ELR (cell line): ENCODE measurements at places on chromosomes 11 and 22.

GRCh38 chr11:78312712-78313111 is 104.9 kb downstream of the GAB2 start:
- no peak for DNase-seq

GRCh38 chr11:19953909-19954308 is 206.4 kb downstream of the DBX1 start:
- DNase-seq: peak; percentile 84

DNA sequence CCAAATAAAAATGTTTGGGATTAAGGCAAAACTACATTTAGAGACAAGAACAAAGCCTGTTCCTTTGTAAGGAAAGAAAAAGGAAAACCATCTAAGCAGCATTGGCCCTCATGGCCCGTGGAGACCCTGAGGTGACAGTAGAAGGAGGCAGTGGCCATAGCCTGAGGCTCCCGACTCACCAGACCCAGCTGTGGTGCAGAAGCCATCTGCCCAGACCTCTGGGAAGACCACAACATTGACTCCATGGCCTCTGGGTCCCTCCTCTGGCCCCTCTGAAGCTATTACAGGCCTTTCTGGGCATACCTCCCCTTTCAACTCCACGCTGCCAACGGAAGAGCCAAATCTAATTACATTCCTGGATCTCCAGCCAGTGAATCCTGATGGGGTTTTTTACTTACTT is 6.4 kb downstream of the PRAME start:
- no peak for DNase-seq

- peak; percentile 20 for DNase-seq
Measured at GRCh38 chr11:59208956-59209355, 3.8 kb downstream of the MPEG1 start.

- peak; percentile 81 for DNase-seq
Measured at GRCh38 chr22:17830043-17830961, 56.0 kb upstream of the BID start.

GRCh38 chr11:38814670-38815069 is 2216.6 kb upstream of the RAG2 start:
- peak; percentile 78 for DNase-seq

DNA sequence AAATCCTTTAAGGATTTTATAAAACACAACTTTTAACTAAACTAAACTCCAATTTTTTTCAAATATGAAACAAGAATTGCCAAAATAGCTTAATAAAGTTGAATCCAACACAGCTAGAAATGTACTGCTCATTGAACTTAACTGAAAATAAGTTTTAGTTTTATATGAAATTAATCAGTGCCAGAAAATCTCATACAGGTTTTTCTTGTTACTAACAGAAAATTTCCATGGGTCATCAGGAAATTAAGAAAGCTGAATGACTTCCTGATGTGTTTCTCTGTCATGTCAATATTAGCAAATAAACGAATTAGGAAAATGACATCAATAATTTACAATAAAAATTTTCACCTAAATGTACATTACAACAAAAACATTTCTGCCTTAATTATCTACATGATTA is 3.5 kb downstream of the CCDC73 start:
- no peak for DNase-seq

DNA sequence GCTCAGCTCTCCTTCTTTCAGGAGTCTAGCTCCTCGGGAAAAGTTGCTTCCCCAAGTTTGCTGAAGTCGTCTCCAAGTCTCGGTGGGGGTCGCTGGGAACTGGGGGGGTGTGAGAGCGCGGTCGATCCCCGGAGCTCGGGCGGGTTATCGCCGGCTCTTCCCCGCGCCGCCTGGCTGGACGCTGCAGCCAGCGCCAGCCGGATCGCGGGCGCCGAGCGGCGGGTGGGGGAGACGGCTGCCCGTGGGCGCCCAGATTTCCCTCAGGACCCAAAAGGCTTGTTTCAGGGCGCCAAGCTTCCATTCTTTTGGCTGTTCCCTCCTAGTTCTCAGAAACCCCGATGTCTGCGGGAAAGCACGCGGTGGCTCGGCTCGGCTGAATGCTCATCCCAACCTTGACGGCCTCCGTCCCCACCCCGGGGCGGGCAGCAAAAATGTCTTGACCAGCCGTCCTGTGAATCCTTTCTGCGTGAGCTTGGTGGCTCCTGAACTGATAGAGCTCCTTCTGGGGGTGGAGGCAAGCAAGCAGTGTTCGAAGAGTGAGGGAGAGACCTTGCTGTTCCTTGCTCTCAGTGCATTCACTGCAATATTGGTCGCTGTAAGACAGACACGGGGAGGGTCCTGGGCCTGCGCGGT is 1.7 kb downstream of the ZBTB16 start:
- DNase-seq: no peak

GRCh38 chr11:36364551-36365325 is 68.7 kb downstream of the PRR5L start:
- peak; percentile 32 for DNase-seq

DNA sequence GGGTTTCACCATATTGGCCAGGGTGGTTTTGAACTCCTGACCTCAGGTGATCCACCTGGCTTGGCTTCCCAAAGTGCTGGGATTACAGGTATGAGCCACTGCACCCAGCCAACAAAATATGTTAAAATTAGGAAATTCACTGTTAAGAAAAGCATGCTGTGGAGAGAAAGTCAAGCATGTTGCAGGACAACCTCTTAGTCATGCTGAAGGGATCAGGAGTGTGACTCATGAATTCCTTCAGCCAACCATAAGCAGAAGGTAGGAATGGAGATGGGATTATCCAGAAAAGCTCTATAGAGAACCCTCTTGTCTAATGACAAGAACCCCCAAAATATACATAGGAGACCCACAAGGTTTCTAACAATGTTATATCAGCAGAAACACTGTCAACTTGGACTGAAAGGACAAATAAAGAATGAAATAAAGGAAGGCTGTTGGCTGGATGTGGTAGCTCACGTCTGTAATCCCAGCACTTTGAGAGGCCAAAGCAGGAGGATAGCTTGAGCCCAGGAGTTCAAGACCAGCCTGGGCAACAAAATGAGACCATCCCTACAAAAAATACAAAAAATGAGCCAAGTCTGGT is 16.0 kb downstream of the MRTFA start:
- peak; percentile 82 for DNase-seq

DNA sequence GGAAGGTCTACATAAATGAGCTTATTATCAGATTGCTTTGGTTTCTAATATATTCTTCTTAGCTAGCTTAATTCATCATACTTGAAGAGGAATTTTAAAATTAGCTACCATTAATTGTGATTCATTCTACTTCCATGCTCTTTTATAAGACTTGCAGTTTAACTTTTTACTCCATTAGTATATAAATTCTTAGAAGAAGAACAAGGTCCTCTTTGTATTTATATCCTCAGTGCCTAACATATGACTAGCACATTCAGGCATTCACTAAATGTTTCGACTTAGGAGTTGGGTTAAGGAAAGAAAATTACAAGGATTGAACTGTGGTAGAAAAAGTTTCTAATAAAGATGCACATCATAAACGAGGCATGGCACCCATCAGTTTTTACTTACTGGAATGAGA is 1135.5 kb downstream of the JRKL start:
- DNase-seq: peak; percentile 39

- DNase-seq: peak; percentile 22
Measured at GRCh38 chr11:65927904-65928397, 8.7 kb downstream of the DRAP1 start.

DNA sequence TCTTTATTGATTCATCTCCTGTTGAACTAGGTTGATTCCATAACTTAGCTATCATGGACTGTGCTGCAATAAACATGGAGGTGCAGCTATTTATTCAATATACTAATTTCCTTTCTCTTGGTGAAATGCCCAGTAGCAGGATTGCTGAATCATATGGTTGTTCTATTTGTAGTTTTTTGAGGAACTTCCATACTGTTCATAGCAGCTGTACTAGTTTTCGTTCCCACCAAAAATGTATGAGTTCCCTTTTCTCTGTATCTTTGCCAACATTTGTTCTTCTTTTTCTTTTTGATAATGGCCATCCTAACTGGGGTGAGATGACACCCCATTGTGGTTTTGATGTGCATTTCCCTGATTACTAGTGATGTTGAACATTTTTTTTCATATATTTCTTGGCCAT is 87.2 kb upstream of the NAV2 start:
- peak; percentile 4 for DNase-seq

GRCh38 chr11:97614606-97615005 is 1224.8 kb downstream of the JRKL start:
- DNase-seq: peak; percentile 80
